ENCODE measurements at places on chromosomes 7 and 10.

GRCh38 chr10:90224791-90225566, 523.6 kb downstream of the KIF20B start:
- no peak for DNase-seq

- no peak for DNase-seq
These were observed 53.7 kb upstream of the SHH start for GRCh38 chr7:155865830-155866525.

- DNase-seq, result no peak
These were observed 155.7 kb upstream of the HGF start for GRCh38 chr7:81925530-81925929.

GRCh38 chr10:43000021-43000411, 76.9 kb upstream of the RET start:
- DNase-seq, result no peak

- DNase-seq, result no peak
These were observed 613.1 kb upstream of the NRP1 start for GRCh38 chr10:33947544-33947943.

DNA sequence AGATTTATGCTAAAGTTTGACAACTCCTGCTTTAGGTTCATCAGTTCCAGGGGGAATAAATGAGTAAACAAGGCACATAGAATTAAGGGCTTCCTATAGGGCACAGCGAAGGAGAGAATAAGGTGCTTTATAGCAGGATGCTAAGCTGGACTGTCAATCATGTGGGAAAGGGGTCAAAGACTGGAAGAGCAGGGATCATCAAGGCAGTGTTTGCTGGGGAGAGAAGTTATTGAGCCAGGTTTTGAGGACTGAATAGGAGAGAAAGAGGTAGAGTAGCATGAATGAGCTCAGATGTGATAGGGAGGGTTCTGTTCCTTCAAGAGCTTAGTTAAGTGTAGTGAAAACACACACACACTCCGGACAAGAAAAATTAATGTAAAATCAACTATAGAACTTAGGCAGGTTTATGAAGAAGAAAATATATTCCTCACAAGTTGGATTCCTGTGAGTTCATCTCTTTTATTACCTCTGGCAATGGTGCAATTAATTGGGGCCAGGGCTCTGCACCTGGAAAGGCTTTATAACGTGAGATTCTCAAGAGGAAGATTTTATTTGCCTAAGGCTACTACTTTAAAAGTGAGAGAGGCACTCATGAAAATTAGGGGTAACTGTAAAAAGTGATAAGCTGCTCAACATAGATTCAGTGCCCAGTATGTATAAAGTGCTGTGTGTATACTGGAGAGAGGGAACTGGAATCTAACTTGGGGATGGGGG, 222.4 kb downstream of the AUTS2 start:
- no peak for DNase-seq

- DNase-seq, result no peak
These were observed 45.7 kb downstream of the IMMP2L start for GRCh38 chr7:111516612-111517011.

DNA sequence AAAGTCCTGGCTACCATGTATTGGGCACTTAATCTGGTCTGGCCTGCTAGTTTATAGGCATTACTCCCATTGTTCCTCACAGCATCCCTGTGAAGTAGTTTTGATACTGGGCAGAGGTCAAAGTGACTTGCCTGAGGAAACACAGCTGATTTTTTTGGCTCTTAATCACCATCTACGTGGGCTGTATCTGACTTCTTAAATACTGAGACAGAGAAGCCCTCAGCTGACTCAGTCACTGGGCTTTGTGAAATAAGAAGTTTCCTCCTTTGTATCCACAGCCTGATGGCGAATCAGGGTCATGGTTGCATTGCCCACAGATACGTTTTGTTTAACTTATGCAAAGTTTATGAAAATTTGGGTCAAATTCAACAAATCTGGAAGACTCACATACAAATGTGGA, 13.2 kb downstream of the TACR2 start:
- no peak for DNase-seq

DNA sequence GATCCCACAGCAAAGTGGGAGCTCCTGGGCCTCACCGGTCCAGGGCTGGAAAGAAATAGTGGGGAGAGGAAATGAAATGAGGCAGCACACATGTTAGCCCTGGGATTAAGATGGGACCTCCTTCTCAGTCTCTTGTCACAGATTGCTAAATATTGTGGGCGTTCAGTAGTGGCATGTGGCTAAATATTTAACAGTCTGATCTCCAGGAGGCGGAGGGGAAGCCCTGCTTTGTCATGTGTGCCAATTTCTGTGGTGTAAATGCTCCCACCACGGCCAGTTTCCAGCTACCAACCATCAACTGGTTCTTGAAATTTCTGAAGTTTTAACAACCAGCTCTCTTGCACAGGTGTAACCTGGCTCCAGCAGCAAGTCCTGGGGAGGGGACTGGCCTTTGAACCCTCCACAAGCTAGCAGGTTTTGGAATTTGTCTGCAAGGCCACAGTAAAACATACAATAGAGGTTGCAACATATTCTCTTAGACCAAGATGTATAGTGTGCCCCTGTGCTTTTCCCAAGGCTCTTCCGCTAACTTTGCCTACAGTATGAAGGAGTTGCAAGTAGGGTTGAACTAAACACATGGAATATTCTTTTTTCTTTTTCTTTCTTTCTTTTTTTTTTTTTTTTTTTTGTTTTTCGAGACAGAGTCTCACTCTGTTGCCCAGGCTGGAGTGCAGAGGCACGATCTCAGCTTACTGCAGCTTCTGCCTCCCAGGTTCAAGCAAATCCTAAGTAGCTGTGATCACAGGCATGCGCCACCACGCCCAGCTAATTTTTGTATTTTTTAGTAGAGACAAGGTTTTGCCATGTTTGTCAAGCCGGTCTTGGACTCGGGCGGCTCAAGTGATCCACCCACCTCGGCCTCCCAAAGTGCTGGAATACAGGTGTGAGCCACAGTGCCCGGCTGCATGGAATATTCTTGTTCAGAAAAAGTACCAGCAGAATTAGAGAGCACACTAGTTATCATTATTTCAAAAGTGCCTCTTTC, 103.1 kb upstream of the PCBD1 start:
- DNase-seq, result no peak

All from activated CD4-positive, alpha-beta T cell treated with anti-CD3 and anti-CD28 coated beads for 1 hour (primary cell).